ENCODE measurements at places on chromosomes 2 and 18.

DNA sequence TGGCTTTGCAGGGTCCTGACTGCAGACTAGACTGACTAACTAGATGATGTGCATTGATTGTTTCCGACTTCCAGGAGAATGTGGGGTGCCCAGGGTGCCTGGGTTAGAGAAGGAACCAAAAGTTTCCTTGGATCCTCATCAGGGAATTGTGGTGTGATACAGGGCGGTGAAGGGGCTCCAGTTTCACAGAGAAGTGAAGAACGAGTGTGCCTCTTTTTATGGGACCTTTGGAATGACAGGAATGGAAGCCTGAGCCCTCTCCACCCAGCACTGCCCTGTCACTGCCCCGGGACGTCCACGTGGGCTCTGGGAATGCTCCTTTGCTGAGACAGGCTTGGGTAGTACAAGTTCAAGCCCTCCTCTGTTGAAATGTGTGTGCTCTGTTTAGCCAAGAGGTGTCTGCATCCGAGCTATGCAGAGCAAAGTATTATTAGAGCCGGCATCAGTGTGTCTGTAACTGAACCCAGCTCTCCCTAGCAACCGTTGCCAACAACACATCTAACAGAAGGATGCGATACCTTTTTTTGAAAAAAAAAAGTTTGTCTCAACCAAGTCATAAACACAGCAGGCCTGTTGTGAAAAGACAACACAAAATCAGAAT is 183.6 kb downstream of the SMAD7 start:
- DNase-seq: no peak

GRCh38 chr18:66300141-66300540 is 303.7 kb downstream of the CDH19 start:
- DNase-seq: no peak

- DNase-seq: no peak
Measured at GRCh38 chr2:31998731-31999383, 12.0 kb downstream of the MEMO1 start.

- no peak for DNase-seq
Measured at GRCh38 chr18:2303517-2304238, 267.6 kb downstream of the METTL4 start.

DNA sequence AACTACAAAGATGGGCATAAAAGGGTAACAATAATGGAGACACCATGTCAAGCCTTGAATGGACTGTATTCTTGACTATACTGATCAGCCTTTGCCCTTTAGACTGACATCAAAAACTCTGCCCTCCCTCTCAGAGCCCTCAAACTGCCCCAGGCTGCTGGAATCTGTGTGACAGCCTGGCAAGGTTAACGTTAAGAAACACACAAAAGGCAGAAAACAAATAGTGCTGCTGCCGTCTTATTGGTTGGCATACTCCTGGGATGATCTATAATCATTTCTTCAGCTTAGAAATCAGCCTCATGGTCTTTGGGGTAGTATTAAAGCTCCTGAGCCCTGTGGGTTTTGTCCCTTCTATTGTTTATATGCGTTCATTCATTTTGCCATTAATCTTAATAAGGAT is 338.0 kb downstream of the DCC start:
- DNase-seq: no peak

GRCh38 chr2:17626986-17627385 is 86.5 kb downstream of the VSNL1 start:
- no peak for DNase-seq

- no peak for DNase-seq
Measured at GRCh38 chr18:39299152-39299551, 1733.6 kb upstream of the CELF4 start.

GRCh38 chr2:11622611-11623010 is 47.4 kb downstream of the NTSR2 start:
- no peak for DNase-seq

DNA sequence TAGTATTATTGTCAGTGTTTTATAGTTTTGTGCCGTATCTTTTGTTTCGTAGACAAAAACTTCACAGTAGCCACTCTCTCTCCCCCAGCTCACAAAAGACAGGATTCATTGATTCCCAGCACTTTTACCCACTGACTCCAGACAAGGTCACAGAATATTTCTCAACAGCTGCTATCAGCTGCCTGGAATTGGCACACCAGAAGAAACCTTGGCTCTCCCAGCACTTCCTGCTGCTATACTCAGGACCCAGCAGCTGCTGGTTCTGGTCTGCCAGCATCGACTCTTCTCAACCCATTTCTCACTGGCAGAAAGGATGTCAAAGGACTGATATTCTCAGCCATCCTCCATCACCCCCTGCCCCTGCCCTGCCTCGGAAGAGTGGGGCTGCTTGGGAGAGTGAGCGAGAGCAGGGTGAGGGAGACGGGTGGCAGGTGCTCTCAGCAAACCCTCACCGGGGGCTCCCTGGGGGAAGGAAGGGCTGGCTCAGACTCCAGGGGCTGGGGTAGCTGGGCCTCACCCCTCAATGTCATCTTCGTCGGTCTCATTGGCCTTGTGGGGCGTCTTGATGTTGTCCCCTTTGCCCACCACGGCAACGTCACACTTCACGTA is 6.1 kb upstream of the OTOF start:
- no peak for DNase-seq

GRCh38 chr2:173150087-173150486 is 74.4 kb downstream of the MAP3K20 start:
- DNase-seq: no peak

GRCh38 chr2:52238782-52239181 is 1206.8 kb upstream of the NRXN1 start:
- no peak for DNase-seq

DNA sequence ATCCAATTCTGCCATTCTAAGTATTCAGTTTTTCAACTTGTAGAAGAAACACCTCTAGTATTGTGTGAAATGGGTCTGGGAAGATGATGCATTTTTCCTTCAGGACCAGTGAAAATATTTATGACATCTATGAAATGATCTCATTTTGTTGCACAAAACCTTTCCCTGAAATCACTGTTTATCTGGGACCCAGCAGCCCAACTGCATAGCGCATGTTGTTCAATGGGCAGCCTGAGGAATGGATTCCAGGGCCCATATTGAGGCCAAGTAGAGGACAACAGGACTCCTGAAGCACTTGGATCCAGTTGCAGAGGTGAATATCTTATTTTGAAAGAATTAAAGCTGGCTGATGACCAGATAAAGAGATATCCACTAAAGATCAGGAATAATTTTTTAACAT is 7.3 kb downstream of the RBMS1 start:
- DNase-seq: no peak

DNA sequence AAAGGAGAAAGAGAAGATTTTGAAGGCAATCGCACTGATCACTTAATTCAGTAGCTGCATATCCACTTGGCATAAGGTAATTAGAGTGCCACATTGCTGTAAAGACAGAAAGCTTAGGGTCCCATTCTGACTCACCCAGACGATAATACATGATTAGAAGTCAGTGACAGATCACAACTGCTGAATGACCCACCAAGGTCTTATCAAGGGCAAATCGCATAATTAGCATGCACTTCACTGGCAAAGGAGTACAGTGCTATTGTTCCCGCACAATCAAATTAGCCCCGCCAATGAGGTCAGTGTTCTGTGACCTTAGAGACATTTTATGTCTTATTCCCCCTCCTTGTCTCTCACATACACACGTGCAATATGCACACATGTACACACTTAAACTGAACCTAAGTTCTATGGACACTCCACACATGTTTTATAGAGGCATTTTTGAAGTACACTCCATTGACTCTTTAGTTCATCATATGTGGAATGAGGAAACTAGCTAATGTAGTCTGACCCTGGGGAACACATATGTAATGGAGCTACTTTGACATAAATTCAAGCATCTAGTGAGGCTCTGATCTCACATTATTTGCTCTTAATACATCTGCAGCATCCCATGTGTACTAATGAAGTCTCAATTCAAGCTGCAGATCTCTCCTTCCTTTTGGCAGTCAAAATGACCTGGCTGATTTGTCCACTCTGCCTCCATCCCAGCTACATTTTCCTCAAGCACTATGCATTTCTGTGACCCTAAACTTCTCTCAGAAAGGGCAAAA is 673.8 kb upstream of the FANCL start:
- DNase-seq: no peak

Measured in mucosa of gallbladder (tissue), 1 donor.